Neural progenitor cell (in vitro differentiated cells): ENCODE measurements at places on chromosomes 12 and 14.

- H3K4me3 ChIP-seq, result no peak overlapping the region
- no peak overlapping the region for H3K27ac ChIP-seq
- peaks cover 5% of the 10 kb centered on the region for H3K4me1 ChIP-seq
- no peaks in the 10 kb centered on the region for H3K27me3 ChIP-seq
These were observed 58.4 kb downstream of the PTPN21 start for GRCh38 chr14:88496414-88496813.

- H3K4me3 ChIP-seq, result no peak overlapping the region
- H3K36me3 ChIP-seq, result no peaks in the 10 kb centered on the region
- peaks cover 15% of the 10 kb centered on the region for H3K4me1 ChIP-seq
- H3K27ac ChIP-seq, result no peak overlapping the region
- DNase-seq, result no peak
- no peaks in the 10 kb centered on the region for H3K27me3 ChIP-seq
These were observed 14.1 kb downstream of the FBXW8 start for GRCh38 chr12:116924558-116925453.

- H3K36me3 ChIP-seq, result no peaks in the 10 kb centered on the region
- H3K27ac ChIP-seq, result no peak overlapping the region
- H3K27me3 ChIP-seq, result no peaks in the 10 kb centered on the region
- peaks cover 20% of the 10 kb centered on the region for H3K4me1 ChIP-seq
- no peak overlapping the region for H3K4me3 ChIP-seq
These were observed 24.5 kb downstream of the ERG28 start for GRCh38 chr14:75636100-75636692.

DNA sequence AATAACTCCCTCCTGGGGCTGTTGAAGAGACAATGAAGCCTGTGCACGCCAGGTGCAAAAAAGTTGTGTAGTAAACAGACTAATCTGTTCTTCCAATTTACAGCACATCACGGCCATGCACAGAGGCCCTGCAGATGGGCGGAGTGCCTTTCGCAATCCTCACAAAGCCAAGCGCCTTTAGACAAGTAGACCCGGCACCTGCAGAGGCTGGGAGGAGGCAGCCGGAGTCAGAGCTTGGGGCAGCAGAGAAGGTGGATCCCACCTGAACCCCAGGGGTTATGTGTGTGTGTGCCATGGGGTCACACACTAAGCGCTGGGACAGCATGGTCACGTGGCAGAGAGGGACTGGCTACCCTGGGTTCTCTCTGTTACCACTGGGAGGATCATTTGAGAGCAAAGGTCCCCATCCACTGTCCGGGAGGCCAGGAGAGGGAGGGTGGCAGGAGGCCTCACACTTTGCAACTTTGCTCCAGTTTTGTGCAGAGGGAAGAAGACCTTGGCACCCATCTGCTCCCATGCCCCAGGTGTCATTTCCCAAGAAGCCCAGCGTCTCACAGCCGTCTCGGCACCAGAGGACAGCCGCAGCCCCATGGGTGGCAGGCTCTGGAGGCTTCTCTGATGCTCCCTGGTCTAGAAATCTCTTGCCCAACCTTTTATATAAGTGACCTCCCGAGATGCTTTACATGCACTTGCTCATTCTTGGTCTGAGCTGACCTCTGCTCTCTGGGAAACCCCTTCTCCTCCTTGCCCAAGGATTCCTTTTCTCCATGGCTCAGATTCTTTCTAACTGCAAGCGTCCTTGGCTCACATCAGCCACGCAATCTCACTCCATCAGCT, 80.0 kb upstream of the DICER1 start:
- no peak overlapping the region for H3K4me3 ChIP-seq
- no peak overlapping the region for H3K27ac ChIP-seq
- H3K27me3 ChIP-seq, result no peaks in the 10 kb centered on the region

DNA sequence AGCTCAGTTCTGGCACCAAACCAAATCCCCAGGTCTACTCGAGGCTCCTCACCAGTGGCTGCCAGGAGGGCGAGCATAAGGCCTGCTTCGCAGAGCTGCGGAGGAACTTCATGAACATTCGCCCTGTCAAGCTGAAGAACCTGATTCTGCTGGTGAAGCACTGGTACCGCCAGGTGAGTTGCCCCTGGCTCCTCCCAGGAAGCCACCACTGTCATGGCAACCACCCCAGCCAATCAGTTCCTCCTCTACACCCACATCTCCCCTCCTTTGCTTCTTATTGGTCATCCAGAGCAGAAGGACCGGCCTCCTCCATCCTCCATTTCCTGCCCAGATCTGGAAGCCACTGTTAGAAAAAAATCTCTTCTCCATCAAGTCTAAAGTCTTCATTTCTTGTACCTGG, 17.2 kb upstream of the OAS2 start:
- DNase-seq, result no peak
- no peak overlapping the region for H3K4me3 ChIP-seq
- no peaks in the 10 kb centered on the region for H3K4me1 ChIP-seq

GRCh38 chr14:54330876-54331275, 65.9 kb upstream of the CDKN3 start:
- H3K4me3 ChIP-seq, result no peak overlapping the region
- H3K4me1 ChIP-seq, result peaks cover 11% of the 10 kb centered on the region
- no peak for DNase-seq
- H3K27me3 ChIP-seq, result no peaks in the 10 kb centered on the region

GRCh38 chr14:61706096-61706690, 10.9 kb downstream of the HIF1A start:
- peaks cover 24% of the 10 kb centered on the region for H3K4me1 ChIP-seq
- H3K36me3 ChIP-seq, result no peaks in the 10 kb centered on the region
- no peaks in the 10 kb centered on the region for H3K27me3 ChIP-seq
- H3K4me3 ChIP-seq, result no peak overlapping the region
- no peak for DNase-seq
- no peak overlapping the region for H3K27ac ChIP-seq

DNA sequence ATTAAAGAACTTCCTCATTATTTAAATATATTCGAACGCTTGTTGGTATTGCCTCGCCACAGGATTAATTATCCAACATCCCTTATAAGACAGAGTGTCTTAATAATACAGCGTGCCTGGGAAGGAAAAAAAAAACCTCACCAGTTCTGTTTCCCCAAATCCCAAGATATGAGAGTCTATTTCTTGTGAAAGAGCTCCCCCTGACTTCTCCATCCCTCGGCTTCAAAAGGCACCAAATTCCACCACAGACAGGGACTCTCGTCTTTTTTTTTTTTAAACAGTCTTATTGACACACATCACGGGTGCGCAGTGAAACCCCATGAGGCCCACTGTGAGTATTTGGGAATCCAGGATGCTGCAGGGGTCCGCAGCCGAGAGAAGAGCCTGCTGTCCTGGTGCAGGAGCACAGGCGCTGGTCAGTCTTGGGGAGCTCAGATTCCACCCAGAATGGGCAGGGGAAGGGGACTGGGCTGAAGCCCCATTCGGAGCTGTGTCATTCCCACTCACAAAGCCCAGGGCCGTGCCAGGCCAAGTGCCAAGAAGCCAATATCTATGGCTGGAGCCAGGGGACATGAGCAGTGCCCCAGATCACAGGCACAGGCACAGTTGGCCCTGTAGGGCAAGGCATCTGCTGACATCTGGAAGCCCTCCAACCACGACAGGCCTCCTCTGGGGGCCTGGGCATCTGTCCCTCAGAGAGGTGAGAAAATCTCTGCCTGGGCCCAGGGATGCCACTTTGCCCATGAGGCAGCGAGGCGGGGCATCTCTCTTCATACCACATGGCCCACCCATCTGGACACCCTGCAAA, 71.9 kb downstream of the BCL11B start:
- no peak overlapping the region for H3K27ac ChIP-seq
- H3K4me1 ChIP-seq, result peaks cover 7% of the 10 kb centered on the region
- no peaks in the 10 kb centered on the region for H3K27me3 ChIP-seq
- H3K4me3 ChIP-seq, result no peak overlapping the region
- no peaks in the 10 kb centered on the region for H3K36me3 ChIP-seq
